ENCODE measurements at places on chromosomes 16 and 17.

- DNase-seq, result no peak
These were observed 8.3 kb upstream of the NOS2 start for GRCh38 chr17:27808628-27809027.

DNA sequence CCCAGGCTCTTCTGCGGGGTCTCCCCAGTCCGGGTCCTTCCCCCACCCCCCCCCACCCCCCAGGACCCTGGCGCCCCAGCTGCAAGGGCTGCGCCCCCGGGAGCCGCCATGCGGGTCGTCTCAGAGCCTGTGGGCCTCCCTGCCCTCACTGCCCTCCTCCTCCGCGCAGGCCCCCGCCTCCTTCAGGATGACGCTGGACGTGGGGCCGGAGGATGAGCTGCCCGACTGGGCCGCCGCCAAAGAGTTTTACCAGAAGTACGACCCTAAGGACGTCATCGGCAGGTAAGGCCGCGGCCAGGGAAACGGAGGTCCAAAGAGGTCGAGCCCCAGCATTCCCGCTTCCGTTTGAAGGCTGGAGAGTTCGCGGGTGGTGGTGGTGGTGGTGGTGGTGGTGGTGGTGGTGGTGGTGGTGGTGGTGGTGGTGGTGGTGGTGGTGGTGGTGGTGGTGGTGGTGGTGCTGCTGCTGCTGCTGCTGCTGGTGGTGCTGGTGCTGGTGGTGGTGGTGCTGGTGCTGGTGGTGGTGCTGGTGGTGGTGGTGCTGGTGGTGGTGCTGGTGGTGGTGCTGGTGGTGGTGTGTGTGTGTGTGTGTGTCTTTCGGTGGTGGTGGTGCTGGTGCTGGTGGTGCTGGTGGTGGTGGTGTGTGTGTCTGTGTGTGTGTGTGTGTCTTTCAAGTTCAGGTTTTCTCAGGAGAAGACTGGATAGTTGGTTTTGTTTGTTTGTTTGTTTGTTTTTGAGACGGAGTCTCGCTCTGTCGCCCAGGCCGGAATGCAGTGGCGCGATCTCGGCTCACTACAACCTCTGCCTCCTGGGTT is 615 bp downstream of the PHKG2 start:
- no peak for DNase-seq

GRCh38 chr17:47895347-47895855 is 635 bp upstream of the SP2 start:
- DNase-seq, result no peak

DNA sequence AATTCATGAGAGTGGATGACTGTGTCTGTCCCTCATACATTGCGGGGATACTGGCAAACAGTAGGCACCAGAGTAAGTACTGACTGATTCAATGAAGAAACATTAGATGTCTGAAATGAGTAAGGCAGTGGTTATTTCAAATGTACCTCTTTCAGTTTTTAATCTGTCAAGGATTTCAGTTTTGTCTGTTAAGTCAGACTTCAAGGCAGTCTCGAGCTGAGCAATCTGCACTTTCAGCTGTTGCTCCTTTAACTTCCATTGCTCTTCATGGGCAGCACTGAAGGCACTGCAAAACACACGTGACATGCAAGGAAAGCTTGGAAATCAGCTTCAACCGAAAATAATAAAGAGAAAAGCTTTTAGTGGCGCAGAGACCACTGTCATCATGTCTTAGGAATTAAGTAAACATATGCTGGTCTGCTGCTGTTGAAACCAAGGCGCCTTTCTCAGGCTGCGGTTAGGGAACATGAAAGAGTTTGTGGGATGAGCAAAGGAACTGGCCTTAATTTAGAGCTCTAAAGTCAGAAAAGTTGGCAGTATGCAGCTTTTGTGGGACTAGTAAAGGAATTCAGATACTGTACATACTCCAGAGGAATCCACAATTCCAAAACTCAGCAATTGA is 38.8 kb downstream of the RPGRIP1L start:
- DNase-seq, result no peak

- no peak for DNase-seq
These were observed 26.9 kb downstream of the ATAD5 start for GRCh38 chr17:30858556-30859250.

GRCh38 chr17:36808180-36808661 is 129.1 kb upstream of the LHX1 start:
- no peak for DNase-seq

GRCh38 chr16:69384974-69385373 is 833 bp downstream of the TERF2 start:
- DNase-seq, result no peak

DNA sequence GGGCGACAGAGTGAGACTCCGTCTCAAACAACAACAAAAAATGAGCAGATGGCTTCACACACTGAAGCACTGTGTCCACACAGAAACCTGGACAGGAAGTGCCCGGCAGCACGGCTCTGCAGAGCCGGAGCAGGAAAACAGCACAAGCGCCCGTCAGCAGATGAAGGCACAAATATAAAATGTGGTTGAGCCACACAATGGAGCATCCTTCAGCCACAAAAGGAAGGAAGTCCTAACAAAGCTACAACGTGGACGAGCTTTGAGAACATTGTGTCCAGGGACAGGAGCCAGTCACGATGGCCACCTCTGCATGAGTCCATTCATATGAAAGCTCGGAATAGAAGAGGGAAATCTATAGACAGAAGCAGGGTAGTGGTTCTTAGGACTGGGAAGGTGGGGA is 15.7 kb downstream of the RHBDF2 start:
- no peak for DNase-seq

- DNase-seq, result no peak
These were observed 5.5 kb downstream of the USP6 start for GRCh38 chr17:5121186-5121841.

- no peak for DNase-seq
These were observed 179.5 kb downstream of the NTN1 start for GRCh38 chr17:9200699-9201359.

DNA sequence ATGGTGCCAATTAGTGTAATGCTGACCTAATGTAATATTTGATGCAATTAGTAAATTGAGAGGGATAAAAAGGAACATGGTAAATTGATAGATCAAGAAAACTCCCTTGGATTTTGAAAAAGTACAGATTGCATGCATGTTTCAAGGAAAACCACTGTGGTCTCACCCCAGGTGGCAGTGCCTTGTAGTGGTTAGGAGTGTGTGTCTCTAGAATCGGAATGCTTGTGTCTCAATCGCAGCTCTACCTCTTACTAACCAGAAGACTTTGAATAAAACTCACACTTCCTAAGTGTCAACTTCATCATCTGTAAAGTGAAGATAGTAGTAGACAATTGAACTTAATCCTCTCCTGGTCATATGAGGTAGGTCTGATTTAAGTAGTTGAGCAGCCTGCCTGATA is 128.9 kb upstream of the GOT2 start:
- DNase-seq, result no peak
